ENCODE measurements at places on chromosomes 5 and 9.

DNA sequence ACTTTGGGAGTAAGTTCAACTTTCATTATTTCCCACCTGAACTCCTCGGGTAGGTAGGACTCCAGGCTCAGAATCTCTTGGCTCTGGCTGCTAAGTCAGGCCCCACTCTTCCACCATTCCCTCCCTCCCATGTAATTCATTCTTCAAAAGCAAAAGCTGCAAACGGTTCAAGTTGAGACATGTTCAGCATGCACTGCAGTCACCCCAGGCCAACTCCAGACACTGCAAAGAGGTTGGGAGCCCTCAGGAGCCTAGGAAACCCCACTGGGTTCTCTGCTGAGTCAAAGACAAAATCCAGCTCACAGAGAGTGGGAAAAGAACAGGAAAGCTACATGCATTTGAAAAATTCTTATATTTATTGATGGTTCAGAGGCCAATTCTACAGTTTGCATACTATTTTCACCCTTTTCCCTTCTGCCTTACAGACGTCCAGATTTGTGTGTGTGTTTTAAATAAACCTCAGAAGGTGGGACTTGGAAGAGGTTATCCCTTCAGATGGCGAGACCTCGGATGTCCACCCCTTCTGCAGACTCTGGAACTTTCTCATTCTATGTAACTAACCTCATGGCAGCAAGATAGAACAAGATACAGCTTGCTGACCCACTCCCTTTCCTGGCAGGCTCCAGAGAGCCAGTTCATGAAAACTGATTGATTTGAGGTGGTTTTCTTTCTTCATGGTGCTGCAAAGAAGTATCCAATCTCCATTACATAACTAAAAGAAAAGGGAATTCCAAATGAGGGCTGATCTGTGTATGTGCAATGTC is 65.7 kb upstream of the EQTN start:
- no peak for DNase-seq

DNA sequence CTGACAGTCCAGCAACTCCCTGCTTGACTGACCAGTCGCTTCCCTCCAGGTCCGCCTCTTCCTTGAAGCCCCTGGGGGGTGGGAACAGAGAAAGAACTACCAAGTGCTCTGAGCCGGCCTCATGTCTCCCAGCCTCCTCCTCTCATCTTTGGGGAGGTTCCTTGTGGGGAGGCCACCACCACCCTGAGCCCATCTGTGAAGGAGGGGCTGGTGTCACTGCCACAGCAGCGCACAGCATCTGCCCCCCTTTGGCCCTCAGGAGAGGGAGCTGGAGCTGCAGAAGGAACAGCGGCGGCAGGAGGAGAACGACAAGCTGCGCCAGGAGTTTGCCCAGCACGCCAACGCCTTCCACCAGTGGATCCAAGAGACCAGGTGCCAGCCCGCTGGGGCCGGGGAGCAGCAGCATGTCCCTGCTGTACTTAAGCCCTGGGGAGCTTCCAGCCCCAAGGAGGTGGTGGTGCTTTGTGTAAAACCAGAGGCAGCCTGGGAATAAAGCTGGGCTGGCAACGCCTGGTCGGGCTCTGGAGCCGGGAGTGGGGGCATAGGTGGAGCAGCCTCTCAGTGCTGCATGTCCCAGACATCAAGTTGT is 29.4 kb downstream of the DYNC2I2 start:
- DNase-seq, result no peak

- no peak for DNase-seq
Measured at GRCh38 chr5:77171141-77171910, 39.2 kb upstream of the PDE8B start.

GRCh38 chr9:99421369-99421768 is 199.3 kb downstream of the SEC61B start:
- DNase-seq, result no peak

DNA sequence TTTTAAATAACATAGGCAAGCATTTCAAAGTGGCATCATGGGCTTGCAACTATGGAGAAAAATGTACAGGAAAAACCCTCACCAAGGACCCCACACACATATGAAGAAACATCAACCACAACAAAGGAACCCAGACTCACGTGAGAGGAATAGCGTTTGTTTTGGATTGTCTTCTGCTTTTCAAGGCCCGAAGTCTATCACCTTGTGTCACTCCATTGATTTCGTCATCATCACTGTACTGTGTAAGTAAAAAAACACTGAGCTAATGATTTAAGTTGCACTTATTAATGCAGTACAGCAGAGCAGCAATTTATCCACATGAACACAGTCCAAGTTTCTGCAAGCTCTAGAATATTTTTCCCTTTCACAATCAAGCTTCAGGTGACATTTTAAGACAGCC is 72.4 kb downstream of the HABP4 start:
- no peak for DNase-seq

DNA sequence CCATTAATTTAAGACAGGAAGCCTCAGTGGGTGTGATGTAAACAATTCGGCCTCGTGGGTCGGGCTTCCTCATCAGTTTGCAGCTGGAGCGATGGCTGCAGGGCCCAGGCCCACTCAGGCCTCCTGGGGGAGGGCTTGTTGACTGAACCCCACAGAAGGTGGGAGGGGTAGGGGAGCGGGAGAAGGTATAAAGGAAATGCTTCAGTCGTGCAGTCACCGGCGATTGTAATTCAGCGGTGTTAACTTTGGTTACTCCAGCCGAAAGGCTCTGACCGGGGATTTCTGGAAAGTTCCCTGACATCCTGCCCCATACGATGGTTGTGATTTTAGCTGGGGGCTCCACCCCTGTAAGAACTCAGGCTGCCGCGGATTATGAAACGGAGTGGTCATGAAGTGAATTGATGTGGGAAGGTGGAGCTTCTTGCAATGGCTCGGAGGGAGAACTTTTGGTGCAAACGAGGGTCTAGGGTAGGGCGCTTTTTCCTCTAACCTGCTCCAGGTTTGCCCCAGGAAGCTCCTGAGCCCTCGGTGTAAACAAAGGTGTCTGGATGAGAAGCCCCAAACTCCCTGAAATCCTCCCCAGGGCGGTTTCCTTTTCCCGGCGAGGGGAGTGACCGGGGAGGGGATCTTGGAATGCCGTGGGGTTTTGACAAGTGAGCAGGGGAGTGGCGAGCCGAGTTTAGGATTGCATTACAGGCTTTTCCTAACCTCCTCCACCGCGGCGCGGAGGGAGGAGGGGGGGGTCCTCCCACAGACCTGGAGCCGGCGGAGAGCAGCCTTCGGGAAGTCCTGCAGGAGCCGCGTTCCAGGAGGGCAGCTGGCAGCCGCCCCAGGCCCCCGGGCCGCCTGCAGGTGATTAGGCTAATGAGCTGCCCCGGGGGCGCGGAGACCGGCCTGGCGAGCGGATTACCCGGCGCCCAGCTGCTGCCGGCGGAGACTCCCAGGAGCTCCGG is 215.5 kb downstream of the PDZD2 start:
- peak; percentile 88 for DNase-seq

- no peak for DNase-seq
Measured at GRCh38 chr9:128159522-128159783, 612 bp upstream of the BBLN start.

DNA sequence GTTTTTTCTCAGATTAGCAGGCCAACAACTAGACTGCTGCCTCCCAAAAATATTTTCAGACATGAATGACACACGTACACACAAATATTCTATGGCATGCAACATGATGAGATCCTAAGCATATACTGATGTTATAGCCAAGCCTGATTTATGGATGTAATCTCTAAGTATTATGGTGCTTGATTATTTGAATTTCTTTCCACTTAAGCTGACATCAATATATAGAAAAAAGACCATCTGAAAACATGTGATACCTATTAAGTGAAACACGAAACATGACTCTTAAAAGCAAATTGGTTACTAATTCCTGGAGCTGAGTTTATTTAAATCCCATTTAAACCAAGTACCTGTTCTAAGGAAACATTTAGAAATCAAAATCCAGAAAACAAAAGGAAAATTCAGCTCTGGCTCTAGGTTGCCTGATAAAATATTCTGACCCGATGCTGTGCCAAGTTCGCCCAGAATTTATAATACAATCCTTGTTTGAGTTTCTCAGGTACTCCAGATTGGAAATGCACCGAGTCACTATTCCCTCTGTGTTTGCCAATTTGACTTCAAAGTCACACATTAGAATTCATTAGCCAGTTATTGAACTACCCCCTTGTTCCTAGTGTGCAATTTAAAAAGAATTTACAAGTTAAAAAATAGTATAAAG is 548.6 kb downstream of the CSNK1G3 start:
- no peak for DNase-seq

GRCh38 chr9:130583271-130583670 is 3.9 kb downstream of the FUBP3 start:
- DNase-seq, result no peak

DNA sequence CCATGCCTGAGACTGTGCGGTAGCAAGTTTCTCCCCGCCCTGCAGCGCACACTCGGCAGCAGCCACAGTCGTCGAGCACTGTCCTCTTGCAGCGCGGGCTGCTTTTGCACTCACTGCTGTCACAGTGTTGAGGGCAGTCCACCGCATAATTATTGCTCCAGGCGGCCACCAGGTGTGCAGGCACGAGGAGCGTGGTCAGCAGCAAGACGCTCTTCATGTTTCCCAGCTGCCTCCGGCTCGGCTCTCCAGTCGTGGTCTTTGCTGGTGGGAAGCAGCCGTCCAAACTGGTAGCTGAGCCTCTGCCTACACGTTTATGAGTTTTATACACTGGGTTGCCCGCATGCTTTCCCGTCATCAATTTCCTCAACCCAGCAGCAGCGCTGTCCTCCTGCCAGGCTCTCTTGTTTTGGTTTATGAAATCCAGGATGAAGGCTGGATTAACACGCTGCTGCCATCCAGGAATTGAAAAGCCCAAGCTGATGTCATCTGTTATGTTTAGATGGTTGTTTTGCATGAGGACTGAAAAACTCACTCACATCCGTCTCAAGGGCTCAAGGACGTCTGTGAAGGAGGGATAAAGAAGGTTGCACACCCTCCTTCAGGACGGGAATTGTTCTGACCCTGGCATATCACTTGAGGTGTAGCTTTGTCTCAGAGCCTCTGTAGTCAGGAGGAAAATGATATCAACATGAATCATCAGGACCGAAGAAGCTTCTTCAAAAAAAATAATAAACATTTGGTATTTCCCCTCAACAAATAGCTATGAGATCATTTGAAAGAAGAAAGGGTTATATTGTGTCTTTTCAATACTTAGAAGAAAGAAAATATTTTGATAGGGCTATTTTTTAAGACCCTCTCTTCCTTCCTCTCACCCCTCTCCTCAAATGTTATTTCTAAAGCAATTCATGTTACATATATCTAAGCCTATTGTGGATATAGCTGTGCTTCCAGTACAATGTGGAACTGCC is at the start of gene ESM1:
Gene ESM1 (minus strand): TSS at position 293 of the 968 bp plus-strand sequence. CDS start 76 bp downstream, at position 217.
- no peak for DNase-seq

DNA sequence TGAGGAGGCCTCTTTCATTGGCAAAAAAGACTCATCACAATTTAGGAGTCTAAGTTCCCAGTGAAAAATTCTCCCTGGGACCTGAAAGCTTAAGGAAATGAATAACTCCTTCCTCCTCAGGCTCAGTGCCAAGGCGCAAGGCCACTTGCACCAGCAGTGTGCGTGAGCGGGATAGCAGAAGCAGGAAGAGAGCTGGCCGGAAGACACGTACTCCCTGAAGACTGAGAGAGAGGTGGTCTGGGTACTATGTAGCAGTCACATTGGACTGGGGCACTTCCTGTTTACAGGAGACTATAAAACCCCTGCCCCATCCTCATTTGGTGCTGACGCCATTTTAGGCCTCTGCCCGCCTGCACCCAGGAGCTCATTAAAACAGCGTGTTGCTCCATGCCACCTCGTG is 66.3 kb upstream of the IL33 start:
- DNase-seq, result no peak

DNA sequence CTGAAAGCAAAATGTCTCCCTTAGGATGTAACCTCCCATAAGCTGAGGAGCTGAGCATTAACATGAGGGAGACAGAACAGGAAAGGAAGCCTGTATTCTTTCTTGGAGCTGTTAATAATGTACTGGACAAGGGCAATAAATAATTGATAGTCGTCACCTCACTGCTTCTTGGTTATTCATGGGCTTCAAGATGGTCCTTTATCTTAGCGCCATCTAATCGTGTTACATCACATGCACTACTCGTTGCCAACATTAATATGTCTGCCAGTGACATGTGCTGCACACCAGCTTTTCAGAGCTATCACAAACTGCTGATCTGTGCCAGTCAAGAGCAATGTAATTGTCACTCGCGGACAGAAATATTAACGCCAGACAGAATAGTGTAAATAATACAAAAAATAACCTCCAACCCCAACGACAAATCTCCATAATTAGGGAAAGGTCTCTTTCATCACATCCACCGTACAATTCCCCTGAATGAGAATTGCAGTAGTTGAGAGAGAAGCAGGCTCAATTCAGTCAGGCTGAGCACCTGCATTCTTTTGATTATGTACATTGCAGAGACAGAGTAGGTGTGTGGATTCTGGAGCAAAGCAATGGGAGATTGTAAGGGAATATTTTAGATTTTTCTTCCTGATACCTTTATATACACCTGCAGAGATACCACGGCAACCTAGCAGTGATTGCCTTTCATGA is 267.1 kb downstream of the SPATA31D1 start:
- DNase-seq, result no peak

DNA sequence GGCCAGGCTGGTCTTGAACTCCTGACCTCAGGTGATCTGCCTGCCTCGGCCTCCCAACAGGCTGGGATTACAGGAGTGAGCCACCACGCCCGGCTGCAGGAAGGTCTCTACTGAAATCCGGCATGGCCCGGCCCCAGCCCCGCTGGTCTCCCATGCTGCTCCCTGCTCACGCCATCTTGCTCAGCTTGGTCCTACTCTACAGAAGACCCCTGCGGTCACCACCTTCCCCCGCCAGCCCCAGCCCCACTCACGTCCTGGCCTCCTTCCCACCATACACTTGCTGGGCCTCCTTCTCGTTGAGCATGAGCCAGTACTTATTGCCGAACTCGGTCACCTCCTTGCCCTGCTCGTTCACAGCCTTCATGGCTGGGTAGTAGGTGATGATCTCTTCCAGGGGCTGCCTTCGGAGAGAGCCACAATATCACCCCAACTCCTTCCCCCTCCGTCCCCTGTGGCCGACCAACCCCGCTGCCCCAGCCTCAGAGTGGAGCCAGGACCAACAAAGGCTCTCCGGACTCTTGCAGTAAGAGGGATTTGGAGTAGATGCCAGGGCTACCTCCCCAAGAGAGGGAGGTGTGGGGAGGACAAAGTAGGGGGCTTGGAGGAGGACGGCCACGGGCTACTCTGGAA is 4.0 kb downstream of the PTGES2 start:
- DNase-seq, result no peak

GRCh38 chr5:126543660-126544059 is 51.4 kb downstream of the ALDH7A1 start:
- DNase-seq, result no peak

GRCh38 chr5:143782588-143783386 is 29.2 kb upstream of the HMHB1 start:
- DNase-seq, result no peak

- DNase-seq, result no peak
Measured at GRCh38 chr5:80406980-80407734, 707 bp upstream of the ZFYVE16 start.
